ENCODE measurements at places on chromosomes 1 and 21.
A peak's percentile ranks its signal among the peaks of the same experiment; 100 is the strongest.

GRCh38 chr1:23837908-23838307 lies 12.7 kb upstream of the HMGCL start:
- no peak for DNase-seq

DNA sequence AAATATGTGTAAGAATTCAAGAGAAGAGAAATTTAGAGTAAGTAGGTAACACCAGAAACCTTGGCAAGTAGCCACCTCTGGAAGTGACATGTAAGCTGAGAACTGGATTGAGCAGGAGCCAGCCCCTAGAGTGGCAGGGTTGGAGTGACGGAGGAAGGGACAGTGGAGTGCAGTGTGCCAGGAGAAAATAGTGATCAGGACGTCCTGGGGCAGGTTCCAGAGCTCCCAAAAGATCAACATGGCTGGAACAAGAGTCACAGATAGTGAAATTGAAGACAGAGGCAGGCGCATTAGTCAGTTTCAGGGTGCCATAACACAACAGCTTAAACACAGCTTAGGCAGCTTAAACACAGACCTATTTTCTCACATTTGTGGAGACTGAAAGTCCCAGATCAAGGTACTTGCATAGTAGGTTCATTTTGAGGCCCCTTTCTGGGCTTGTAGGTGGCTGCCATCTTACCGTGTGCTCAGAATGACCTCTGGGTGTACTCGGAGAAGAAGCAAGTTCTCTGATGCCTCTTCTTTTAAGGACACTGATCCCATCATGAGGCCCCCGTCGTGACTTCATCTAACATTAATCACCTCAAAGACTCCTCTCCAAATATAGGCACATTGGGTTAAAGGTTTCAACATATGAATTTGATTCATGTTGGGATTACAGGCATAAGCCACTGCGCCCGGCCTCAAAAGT lies 37.2 kb downstream of the GNPAT start:
- no peak for DNase-seq

- no peak for DNase-seq
Measured at GRCh38 chr1:48710318-48710717, 66.4 kb downstream of the BEND5 start.

- DNase-seq, result no peak
Measured at GRCh38 chr1:234968451-234968850, 160.2 kb downstream of the TOMM20 start.

- DNase-seq, result peak; percentile 73
Measured at GRCh38 chr1:50023292-50024159, at the start of gene AGBL4. TSS of gene AGBL4 (minus strand) at chr1:50023954.

GRCh38 chr1:27609618-27610240 lies 5.8 kb upstream of the AHDC1 start:
- no peak for DNase-seq

DNA sequence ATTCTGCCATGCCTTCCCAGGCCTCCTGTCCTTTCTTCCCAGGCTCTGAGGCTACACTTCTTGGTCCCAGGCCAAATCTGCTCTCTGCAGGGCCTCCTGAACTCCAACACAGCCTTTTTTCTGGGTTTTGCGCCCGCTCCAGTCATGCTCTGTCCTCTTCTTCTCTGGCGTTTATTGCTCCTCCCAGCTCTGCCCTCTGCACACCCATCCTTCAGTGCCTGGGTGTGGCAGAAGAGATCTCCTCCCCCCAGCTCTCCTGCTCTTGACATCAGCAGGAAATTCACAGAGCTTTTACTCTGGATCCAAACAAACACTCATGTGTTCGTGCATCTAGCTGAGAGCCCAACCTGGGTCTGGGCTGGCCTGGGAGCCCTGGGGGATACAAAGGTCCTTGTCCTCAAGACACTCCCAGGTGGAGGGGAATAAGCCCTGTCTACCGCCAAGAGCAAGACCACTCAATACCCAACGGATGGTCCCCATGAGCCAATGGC lies 22.9 kb upstream of the EPS8L3 start:
- no peak for DNase-seq

DNA sequence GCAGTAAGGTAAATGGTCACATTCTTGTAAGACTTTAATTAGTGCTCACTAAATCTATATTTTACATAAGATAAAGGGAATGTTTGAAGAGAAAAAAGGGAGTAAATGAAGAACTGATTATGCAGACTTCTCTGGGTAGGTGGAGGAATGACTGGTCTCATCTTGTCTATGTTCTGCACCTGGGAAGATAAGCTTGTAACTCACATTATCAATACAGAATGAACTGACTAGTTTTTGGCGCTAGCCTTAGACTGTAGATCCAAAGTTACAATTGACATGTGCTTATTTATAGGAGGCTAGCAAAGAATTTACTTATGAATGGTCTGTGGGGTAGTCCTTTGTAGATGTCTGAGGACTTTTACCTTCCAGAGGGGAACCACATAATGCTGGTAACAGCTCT lies 214.9 kb upstream of the RAB4A start:
- no peak for DNase-seq

- no peak for DNase-seq
Measured at GRCh38 chr1:53811414-53811851, 26.7 kb downstream of the NDC1 start.

- no peak for DNase-seq
Measured at GRCh38 chr1:9169601-9170137, 40.8 kb upstream of the GPR157 start.

GRCh38 chr1:214187121-214187900 lies 93.6 kb upstream of the SMYD2 start:
- no peak for DNase-seq

DNA sequence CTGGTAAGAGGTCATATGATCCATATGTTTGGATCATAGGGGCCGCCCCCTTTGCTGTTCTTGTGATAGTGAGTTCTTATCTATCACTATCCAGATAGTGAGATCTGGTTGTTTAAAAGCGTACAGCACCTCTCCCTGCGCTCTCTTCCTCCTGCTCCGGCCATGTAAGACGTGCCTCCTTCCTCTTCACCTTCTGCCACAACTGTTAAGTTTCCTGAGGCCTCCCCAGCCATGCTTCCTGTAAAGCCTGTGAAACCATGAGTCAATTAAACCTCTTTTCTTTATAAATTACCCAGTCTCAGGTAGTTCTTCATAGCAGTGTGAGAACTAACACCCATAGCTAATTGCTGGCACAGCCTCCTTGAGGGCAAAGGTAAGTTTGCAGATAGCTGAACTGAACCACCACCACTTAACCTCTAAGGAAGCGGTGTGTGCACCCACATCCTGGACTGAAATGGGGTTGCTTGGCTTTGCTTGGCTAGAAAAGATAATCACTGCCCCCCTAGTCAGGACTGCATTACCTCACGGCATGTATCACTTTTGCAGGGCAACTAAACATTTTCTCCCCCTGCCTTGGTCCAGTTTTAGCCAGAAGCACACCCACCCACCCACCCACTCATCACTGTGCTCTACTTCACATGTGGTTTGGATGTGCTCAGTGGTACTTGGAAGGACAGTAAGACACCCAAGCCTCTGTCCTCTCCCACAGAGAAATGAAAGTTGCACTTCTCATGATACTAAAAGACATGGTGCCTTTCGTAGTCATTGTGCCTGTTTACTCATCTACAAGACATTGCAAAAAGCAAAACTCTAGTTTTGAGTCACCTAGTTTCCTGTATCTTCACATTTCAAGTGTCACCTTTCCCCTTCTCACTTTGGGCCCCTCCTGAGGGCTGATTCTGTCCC lies 23.1 kb upstream of the PTAFR start:
- DNase-seq, result no peak

- peak; percentile 83 for DNase-seq
Measured at GRCh38 chr1:155322953-155323728, 2.4 kb downstream of the RUSC1 start.

DNA sequence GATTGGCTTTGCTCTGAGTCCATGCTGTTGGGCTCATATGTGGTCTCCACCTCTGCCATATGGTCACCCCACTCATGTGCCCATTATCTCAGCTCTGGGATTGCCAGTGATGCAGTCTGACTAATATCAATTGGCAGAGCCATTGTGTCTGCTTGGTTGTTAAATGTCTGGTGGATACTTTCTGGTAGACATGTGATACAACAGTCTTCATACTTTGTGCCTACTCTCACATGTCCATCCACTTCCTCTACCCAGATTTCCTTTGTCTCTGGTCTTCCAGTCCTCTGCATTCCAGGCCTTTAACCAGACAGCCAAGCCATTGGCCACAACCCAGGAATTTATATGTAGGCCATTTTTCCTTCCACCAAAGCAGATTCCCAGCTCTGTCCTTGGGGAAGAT lies 30.8 kb upstream of the DIPK1A start:
- DNase-seq, result no peak

- peak; percentile 82 for DNase-seq
Measured at GRCh38 chr1:22709891-22710700, 543 bp upstream of the EPHB2 start.

DNA sequence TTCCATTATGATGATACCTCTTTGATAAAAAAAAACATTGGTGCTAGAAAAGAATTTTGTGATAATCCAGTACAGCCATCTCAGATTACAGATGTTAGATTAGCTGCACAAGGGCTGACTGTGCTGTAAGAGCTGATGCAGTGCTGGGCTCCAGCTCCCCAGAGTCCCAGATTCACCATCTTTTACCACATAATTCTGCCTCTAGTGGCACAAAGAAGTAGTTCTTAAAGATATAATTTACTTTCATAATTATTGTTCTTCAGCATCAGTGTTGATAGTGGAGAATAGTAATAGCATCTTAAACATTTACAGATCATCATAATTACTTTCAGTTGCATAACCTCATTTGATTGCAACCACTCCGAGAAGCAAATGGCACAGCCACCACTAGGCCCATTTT lies 262.1 kb downstream of the BRINP2 start:
- DNase-seq, result no peak

DNA sequence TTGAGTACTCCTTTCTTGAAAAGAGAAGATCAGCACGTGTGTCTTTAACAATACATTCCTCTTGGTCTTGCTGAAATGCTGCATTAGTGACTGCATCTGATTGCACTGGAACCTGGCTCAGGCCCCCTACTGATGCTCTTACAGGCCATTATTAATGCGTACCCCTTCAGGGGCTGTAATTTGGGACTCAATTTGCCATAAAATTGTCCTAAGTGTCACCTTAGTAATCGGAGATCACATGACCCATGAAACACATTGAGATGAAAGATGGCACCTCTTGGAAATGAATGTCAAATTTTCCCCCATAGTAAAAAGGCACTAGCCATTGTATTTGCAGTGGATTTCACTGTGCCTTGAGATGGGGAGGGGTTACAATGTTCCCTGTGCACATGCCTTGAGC lies 563.3 kb downstream of the KIF26B start:
- no peak for DNase-seq

DNA sequence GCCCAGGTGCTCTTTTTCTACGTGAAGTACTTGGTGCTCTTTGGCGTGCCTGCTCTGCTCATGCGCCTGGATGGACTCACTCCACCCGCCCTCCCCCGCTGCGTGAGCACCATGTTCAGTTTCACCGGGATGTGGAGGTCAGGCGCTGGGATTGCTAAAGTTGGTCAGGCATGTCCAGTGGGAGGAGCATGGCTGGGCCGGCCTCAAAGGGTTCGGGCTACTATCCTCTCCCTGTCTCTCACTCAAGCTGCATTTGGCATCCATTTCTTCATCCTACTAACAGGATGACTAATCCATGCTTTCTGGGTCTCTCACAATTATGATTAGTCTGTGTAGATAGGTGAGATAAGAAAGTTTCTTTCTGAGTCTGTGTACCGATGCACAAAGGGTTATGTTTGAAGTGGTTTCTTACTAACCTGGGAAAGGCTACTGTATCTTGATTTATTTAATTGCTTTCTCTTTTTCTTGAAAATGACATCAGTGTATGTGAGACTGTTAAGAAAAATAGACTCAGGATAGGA lies 135.9 kb downstream of the HHAT start:
- no peak for DNase-seq

- no peak for DNase-seq
Measured at GRCh38 chr1:44151332-44151731, 9.9 kb upstream of the KLF18 start.

DNA sequence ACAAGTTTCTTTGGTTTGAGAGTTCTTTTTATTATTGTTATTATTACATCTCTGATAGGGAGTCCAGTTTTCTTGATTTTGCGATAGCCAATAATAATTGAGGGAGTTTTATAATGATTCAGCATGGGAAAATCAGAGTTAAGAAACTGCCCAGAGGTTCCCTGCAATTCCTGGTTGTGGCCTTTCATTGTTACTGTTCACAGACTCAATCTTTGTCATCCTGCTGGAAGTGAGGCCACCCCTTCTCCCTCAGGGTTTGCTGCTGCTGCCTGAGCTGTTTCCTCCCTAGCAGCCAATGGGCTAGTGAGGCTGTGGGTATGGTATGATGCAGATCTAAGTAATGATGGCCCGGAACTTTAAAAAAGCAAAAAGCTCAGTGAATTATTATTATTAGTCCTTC lies 50.2 kb upstream of the TACSTD2 start:
- no peak for DNase-seq

DNA sequence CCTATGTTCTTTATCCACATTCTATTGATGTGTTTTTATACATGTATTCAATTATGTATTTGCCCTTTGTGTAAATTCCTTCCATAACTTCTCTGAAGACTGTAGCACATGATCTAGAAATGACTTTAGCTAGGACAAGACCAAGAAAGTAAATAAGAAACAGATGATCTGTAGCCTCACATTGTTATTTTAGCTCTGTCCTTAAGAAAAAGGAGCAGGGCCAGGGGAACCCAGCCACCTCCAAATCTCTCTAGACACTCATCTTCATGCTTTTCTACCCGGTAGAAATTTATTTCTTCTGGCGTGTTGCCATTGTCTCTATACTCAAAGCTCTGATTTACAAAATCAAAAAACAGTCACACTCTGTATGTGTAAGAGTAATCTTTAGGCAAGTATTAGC lies 27.1 kb downstream of the CDC7 start:
- no peak for DNase-seq

DNA sequence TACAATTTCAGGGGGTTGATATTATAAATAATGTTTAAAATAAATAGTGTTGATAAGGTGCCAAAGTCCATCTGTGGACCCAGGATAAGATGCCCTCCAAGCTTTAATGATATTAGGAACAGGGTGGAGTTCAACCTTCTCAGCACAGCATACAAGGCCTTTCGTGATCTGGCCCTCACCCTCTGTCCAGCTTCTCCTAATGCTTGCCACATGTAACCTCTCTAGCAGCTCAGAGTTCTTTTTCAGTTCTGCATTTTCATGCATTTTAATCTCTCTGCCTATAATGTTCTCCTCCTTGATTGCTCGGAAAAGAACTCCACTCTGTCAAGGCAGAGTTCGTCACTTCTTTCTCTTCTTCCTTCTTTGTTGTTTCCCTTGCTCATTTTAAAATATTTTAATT lies 21.4 kb upstream of the SMAP2 start:
- DNase-seq, result no peak

GRCh38 chr1:70449049-70449448 lies 38.0 kb downstream of the CTH start:
- no peak for DNase-seq

- no peak for DNase-seq
Measured at GRCh38 chr1:48017716-48018115, 20.5 kb upstream of the TRABD2B start.

DNA sequence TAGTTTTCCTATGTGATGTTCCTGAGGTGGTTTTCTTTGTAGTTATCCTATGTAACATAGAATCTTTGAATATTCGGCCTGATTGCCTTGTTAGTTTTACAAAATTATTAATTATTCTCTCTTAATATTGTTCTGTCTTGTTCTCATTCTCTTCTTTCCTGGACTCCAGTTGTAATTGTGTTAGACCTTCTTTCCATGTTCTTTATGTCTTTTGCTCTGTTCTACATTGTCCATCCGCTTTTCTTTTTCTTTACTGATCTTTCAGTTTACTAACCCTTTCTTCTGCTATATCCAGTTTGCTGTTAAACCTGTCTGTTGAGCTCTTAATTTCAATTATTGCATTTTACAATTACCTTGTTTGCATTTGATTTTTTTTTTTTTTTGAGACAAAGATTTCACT lies 89.3 kb downstream of the PEX14 start:
- no peak for DNase-seq

All from frontal cortex (tissue), 4 donors.